Activated CD4-positive, alpha-beta memory T cell treated with anti-CD3 and anti-CD28 coated beads, Interleukin-2, amount 10 ng/mL, durations not matched to agents 7 days and 5 days (primary cell): ENCODE measurements at places on chromosomes 7 and 10.

- H3K4me3 ChIP-seq = no peak overlapping the region
- DNase-seq = no peak
Measured at GRCh38 chr7:101633511-101633910, 4.4 kb upstream of the MYL10 start.

DNA sequence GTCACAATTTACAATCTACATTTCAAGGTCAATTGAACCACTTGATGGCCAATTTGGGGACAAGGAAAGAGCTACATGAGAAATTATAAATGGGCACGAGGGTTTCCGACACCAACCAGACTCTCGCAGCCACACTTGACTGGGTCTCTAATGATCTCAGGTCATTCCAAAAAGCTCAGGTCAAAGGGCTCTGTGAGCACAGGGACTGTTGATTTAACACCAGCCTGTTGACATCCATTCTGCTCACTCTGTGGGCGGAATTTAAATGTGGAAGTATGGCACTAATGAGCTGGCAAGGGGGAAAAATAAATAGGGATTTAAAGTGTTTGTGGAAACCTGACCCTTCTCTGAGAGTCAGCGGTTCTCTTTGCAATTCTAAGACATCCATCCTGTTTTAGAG lies 810.7 kb upstream of the AUTS2 start:
- H3K27me3 ChIP-seq = no peaks in the 10 kb centered on the region
- DNase-seq = no peak
- no peaks in the 10 kb centered on the region for H3K4me1 ChIP-seq
- no peak overlapping the region for H3K4me3 ChIP-seq
- no peaks in the 10 kb centered on the region for H3K36me3 ChIP-seq
- no peak overlapping the region for H3K27ac ChIP-seq

DNA sequence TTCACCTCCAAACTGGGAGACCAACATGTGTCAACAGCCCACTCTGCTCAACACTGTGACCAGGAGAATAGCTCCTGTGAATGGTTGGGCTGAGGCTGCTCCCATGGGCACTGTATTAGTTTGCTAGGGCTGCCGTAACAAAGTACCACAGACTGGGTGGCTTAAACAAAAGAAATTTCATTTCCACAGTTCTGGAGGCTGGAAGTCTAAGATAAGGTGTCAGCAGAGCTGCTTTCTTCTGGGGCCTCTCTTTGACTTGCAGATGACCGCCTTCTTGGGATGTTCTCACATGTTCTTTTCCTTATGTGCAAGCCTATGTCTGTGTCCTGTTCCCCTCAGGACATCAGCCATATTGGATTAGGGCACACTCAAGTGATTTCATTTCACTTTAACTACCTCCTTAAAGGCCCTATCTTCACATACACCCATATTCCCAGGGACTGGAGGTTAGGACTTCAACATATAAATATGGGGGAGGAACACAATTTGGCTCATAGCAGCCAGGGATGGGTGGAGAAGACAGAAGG lies 90.3 kb downstream of the CPED1 start:
- no peak overlapping the region for H3K27ac ChIP-seq
- DNase-seq = no peak
- no peaks in the 10 kb centered on the region for H3K36me3 ChIP-seq
- H3K4me3 ChIP-seq = no peak overlapping the region
- peaks cover 25% of the 10 kb centered on the region for H3K27me3 ChIP-seq
- H3K4me1 ChIP-seq = no peaks in the 10 kb centered on the region

GRCh38 chr10:61760943-61761824 lies 98.5 kb downstream of the CABCOCO1 start:
- peaks cover 25% of the 10 kb centered on the region for H3K4me1 ChIP-seq
- H3K4me3 ChIP-seq = no peak overlapping the region
- no peak for DNase-seq
- H3K27me3 ChIP-seq = no peaks in the 10 kb centered on the region
- peak overlapping the region; percentile 53 for H3K27ac ChIP-seq

DNA sequence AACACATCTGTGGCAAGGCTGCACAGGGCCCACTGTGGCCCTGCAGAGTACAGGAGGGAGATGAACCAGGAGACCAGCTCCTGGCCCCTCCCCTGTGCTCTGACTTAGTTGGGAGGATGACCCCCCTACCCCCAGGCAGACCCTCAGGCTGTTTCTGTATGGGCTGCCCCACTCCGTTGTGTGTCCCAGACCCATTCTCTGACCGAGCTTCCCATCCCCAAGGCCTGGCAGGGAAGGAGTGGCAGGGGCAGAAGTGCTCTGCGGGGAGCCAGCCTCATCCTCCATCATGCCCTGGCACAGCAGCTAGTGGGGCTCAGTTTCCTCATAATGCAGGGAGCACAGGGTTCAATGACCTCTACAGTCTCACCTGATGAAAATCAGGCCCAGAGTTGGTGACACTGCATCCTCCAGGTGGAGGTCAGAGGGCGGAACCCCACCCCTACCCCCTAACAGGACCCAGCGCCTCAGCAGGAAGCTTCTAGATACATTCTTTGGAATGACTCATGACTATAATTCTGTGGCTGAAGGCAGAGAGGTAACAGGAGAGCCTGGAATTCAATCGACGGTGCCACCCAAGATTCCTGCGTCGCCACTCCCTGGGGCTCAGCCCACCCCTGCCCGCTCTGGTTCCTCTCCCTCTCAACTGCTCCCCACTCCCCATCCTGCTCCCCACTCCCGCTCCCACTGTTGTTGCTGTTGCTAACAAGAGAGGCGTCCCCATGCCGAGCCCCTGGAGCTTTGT lies 18.2 kb downstream of the PODXL start:
- no peaks in the 10 kb centered on the region for H3K4me1 ChIP-seq
- no peak for DNase-seq
- no peak overlapping the region for H3K4me3 ChIP-seq
- H3K27ac ChIP-seq = no peak overlapping the region

DNA sequence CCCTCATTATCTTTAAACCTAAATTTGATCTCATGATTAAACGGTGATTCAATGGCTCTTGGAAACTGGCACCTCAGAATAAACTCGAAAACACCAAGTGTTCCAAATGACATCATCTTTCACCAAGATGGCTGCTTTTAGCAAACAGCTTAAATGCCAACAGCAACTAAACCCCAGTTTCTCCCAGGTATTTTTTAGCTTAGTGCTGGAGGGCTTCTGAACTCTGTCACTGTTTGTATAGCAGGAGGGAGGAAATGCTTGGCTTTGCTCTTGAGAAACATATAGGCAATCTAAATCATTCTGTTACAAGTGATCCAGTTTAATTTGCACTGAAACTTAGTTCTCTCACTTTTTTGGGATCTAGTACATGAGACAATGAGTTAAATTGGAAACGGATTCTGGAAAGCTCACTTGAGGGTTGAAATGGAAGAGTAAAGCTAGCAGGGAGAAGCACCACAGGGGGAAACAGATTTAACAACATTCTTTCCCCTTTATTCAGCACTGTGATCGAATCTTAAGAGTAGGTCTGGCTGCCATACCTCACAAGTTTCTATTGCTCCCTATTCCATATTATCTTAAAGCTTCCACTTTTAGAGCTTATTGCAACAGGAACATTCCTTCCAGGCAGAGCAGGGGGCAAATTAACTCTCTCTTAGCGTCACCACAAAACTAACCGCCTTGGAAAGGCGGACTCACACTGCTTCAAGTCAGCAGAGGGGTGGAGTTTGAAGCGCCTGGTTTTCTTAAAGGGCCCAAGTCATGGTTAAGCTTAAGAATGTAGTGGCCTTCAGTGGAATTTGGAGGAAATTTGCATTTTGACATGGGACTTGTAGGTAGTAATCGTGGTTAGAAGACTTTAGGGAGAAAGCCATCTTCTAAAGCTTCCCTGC lies 1.8 kb upstream of the CCDC6 start:
- H3K4me1 ChIP-seq = peaks cover 43% of the 10 kb centered on the region
- H3K27ac ChIP-seq = peak overlapping the region; percentile 97
- peaks cover 5% of the 10 kb centered on the region for H3K36me3 ChIP-seq
- peak overlapping the region; percentile 90 for H3K4me3 ChIP-seq

DNA sequence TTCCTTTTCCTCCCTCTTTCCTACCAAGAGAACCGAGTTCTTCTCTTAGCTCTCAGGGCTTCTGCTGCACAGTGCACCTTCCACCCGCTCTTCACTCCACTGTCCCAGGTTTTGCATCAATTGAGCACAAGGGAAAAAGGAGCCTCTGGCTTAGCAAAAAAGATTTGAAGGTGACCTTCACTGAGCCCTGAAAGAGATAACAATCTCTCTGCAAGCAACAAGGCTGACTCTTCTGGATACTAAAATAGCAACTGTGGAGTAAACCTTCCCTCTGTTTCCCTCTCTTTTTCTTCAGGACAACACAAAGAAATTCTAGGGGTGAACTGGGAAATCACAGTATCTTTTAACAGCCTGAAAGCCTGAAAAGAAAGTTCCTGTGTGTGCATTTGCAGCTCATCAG lies 354.7 kb upstream of the PODXL start:
- peaks cover 17% of the 10 kb centered on the region for H3K27me3 ChIP-seq
- H3K4me1 ChIP-seq = no peaks in the 10 kb centered on the region
- H3K4me3 ChIP-seq = no peak overlapping the region
- no peak for DNase-seq

GRCh38 chr10:46251857-46252847 lies 34.6 kb upstream of the ANTXRL start:
- no peaks in the 10 kb centered on the region for H3K4me1 ChIP-seq
- peaks cover 3% of the 10 kb centered on the region for H3K36me3 ChIP-seq

- H3K4me3 ChIP-seq = no peak overlapping the region
- DNase-seq = no peak
- peaks cover 2% of the 10 kb centered on the region for H3K36me3 ChIP-seq
- peaks cover 3% of the 10 kb centered on the region for H3K4me1 ChIP-seq
- H3K27ac ChIP-seq = no peak overlapping the region
- H3K27me3 ChIP-seq = no peaks in the 10 kb centered on the region
Measured at GRCh38 chr7:133911724-133912123, 215.4 kb upstream of the LRGUK start.

- no peak for DNase-seq
- no peaks in the 10 kb centered on the region for H3K36me3 ChIP-seq
- peaks cover 27% of the 10 kb centered on the region for H3K27me3 ChIP-seq
- no peak overlapping the region for H3K27ac ChIP-seq
- no peak overlapping the region for H3K4me3 ChIP-seq
- peaks cover 4% of the 10 kb centered on the region for H3K4me1 ChIP-seq
Measured at GRCh38 chr7:51311166-51311565, 5.4 kb downstream of the COBL start.

GRCh38 chr10:30455816-30456215 lies 21.8 kb downstream of the MAP3K8 start:
- peaks cover 59% of the 10 kb centered on the region for H3K36me3 ChIP-seq
- peak overlapping the region; percentile 54 for H3K4me3 ChIP-seq
- peaks cover 37% of the 10 kb centered on the region for H3K4me1 ChIP-seq

GRCh38 chr7:20388084-20388483 lies 57.4 kb downstream of the ITGB8 start:
- H3K27me3 ChIP-seq = no peaks in the 10 kb centered on the region
- H3K4me3 ChIP-seq = no peak overlapping the region
- H3K4me1 ChIP-seq = no peaks in the 10 kb centered on the region
- no peak overlapping the region for H3K27ac ChIP-seq

- peaks cover 31% of the 10 kb centered on the region for H3K4me1 ChIP-seq
- no peak for DNase-seq
- H3K27ac ChIP-seq = no peak overlapping the region
- peaks cover 10% of the 10 kb centered on the region for H3K36me3 ChIP-seq
Measured at GRCh38 chr7:138816650-138817049, 18.7 kb upstream of the ATP6V0A4 start.

DNA sequence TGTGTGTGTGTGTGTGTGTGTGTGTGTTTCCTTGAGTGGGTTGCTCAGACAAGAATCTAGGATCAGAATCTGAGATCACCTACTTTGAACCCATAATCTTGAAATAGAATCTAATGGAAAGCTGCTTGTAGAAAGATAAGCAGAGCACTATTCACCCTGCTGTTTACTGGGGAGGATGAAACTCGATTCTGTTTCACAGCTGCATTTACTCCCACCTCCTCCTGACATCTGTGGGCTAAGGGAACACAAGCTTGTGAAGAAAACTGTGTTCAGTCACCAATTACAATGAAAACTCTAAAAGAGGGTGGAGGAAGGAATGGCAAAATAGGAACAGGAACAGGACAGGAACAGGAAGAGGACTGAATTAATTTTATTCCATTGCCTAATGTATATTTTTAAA lies 269.5 kb downstream of the TSPAN12 start:
- DNase-seq = no peak
- no peaks in the 10 kb centered on the region for H3K27me3 ChIP-seq
- H3K27ac ChIP-seq = no peak overlapping the region
- no peaks in the 10 kb centered on the region for H3K36me3 ChIP-seq

GRCh38 chr10:17510242-17510908 lies 56.0 kb upstream of the ST8SIA6 start:
- DNase-seq = peak; percentile 28
- peaks cover 16% of the 10 kb centered on the region for H3K36me3 ChIP-seq
- H3K27me3 ChIP-seq = no peaks in the 10 kb centered on the region
- H3K27ac ChIP-seq = peak overlapping the region; percentile 97

DNA sequence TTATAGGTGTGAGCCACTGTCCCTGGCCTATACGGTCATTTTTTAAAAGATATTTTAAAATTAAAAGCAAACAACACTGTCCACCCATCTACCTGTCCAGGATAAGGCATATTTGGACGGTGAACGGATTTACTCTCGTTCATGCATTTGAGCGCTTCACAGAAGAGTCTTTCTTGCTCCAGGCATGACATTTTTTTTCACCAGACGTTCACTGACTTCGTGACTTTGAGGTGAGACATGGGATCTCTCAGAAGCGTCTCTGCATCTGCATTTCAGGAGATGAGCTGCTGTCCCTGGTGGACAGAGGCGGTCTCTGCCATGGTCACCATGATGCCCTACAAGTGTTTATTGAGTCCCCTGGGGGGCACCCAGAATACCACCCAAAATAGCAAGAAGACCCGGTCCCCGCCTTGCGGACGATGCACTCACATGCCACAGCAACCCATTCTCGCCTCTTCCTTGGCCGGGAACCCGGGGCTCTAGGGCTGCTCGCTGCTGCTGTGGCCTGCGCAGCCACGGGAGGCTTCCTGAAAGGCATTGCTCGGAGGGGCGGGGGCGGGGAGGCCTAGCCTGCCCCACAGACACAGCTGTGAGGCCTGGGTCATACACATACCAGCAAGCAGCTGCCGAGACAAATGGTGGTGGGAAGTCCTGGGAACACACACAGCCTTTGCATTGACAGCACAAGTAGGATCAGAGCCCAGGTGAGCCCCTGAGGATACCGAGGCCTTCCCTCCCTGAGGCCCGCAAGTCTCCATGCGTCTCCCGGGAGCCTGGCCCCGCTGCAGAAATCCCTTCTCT lies 84.4 kb downstream of the RGS10 start:
- no peak for DNase-seq
- H3K27me3 ChIP-seq = peaks cover 3% of the 10 kb centered on the region
- no peak overlapping the region for H3K27ac ChIP-seq

GRCh38 chr10:131695496-131696165 lies 205.2 kb upstream of the PPP2R2D start:
- H3K4me3 ChIP-seq = no peak overlapping the region
- no peak overlapping the region for H3K27ac ChIP-seq
- H3K4me1 ChIP-seq = no peaks in the 10 kb centered on the region
- H3K27me3 ChIP-seq = no peaks in the 10 kb centered on the region
- H3K36me3 ChIP-seq = no peaks in the 10 kb centered on the region

GRCh38 chr7:919924-920341 lies 34.5 kb downstream of the ADAP1 start:
- DNase-seq = no peak
- no peak overlapping the region for H3K27ac ChIP-seq
- H3K27me3 ChIP-seq = peaks cover 7% of the 10 kb centered on the region
